ENCODE measurements at places on chromosomes 11 and 22.

- no peak for DNase-seq
Measured at GRCh38 chr22:44159811-44160210, 20.9 kb upstream of the PARVG start.

DNA sequence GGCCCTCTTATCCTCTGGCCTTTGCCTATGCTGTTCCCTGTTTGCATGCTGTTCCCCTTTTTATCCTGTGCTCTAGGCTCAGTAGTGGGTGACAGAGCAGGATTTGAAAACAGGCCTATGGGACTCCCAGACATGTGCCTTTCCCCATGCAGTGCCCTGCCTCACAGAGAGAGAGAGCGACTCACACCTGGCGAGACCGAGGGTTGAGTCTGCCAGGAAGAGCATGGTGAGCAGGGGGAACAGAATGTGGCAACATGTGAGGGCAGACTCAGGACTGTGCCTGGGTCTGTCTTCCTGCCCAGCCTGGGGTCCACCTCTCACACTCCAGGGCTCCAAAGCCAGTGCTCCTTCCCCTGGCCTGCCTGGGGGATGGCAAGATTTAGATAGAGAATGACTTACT is 75.0 kb downstream of the NFAM1 start:
- no peak for DNase-seq

GRCh38 chr11:12209096-12209495 is 98.7 kb downstream of the MICAL2 start:
- no peak for DNase-seq

- DNase-seq = no peak
Measured at GRCh38 chr11:200224-201003, 6.8 kb downstream of the BET1L start.

- DNase-seq = no peak
Measured at GRCh38 chr22:19715188-19715930, 1.1 kb downstream of the SEPTIN5 start.

GRCh38 chr22:30301995-30302809 is 12.9 kb upstream of the CASTOR1 start:
- peak; percentile 61 for DNase-seq

GRCh38 chr11:839875-840617 is 2.3 kb downstream of the POLR2L start:
- no peak for DNase-seq

- no peak for DNase-seq
Measured at GRCh38 chr11:11458485-11458884, 105.4 kb upstream of the CSNK2A3 start.

DNA sequence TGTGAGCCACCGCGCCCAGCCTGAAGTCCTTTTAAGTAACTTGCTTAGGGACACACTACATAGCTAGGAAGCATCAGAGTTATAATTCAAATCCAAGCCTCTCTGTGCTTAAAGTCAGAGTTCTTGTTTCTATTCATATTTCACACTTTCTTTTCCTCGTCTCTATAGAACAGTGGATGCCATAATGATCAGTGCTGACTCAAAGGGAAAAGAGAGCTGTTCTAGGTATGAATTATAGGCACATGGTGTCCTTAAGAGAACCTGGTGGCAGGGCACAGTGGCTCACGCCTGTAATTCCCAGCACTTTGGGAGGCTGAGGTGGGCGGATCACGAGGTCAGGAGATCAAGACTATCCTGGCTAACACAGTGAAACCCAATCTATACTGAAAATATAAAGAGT is 400.2 kb upstream of the DDI1 start:
- DNase-seq = no peak

DNA sequence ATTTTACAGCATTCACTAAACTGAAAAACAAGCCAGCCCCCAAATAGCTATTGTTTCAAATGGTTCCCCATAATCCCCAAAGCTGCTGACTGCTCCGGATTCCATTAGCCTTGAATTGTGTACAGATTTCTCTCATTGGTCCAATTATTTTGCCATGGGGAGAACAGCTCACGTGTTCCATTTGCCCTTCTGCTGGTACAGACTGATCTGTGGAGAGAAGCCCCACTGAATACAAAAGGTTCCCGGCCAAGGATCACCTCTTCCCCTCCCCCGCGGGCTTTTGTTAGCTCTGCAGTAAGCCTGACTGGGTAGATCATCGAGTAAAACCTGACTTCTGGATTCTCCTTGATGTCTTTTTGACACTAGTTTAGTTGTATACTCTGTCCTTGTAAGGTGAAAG is 9.1 kb upstream of the MAPK8IP1 start:
- DNase-seq = no peak

DNA sequence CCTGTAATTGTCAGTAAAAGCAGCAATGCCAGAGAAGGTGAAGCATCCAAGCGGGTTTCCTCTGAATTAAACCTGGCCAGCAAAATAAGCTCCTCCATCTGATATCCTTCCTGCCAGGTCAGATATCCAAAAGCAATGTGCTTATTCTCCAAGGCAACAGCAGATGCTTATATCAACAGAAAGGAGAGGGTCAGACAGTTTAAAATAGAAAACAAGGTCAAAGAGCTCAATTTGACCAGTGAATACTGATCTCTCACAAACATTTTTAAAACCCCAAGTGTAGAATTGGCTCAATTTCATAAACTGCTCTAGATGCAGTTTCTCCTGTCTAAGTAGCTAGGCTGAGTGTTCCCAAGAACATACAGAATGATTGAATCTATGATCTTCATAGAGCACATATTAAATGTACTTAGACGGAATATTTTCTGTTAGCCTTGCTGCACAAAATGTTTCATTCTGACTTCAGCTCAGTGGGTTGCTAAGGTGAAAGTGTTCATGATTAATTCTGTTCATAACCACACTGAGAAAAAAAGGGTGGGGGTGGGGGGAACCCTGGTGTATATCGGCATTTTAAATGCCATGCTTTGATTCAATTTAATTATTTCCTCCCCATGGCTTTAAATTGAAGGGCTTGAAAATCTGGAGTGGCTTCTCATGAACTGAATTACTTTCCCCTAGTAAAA is 174.2 kb upstream of the ARHGAP20 start:
- DNase-seq = no peak

DNA sequence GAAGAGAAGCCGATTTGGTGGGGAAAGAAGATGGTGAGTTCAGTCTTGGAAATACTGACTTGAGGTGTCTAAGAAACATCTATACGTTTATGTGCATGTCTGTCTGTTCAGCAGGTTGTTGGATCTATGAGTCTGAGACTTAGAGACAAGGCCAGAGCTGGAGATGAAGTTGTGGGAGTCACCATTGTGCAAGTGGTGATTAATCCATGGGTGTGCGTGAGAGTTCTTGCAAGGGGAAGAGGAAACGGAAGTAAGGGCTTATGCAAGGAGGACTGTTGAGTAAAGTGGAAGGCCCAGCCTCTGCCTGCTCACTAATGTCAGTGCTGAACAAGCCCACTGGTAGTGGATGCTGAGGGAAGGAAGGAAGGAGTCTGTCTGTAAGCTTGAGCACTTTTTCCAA is 9.7 kb downstream of the TMEM45B start:
- DNase-seq = peak; percentile 63

- no peak for DNase-seq
Measured at GRCh38 chr11:74462631-74463030, 4.7 kb downstream of the KCNE3 start.

Data from CD4-positive, alpha-beta T cell treated with Interferon gamma for 1 hour (primary cell).